ENCODE measurements at places on chromosomes 1 and 21.
A peak's percentile ranks its signal among the peaks of the same experiment; 100 is the strongest.

DNA sequence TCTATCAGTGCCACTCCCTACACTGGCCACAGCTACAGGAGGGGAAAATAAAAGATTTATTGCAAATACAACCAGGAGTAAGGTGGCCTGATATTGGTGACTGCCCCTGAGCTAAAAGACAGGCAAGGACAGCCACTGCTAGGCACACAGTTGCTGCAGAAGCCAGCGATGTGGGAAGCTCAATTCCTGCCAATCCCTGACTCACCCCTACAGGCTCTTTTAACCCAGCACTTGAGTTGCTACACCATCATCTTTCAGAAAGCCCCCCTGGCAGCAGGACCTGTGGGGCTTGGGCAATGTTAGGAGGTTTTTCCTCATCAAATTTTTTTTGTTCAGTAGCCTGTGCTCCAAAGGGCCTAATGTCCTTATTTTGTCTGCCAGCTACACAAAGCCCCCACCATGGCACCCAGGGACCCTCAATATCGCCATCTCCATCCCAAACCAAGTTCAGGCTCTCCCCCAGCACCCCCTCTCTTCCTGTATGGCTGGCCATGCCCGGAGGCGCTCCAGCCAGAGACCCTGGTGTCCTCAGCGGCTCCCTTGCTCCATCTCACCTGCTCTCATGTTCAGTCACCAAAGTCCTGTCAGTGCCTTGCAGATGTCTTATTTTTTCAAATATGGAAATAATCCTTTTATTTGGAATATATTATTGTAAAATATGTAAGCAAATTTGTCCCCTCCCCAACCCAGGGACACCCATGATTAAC lies 13.4 kb downstream of the CLEC20A start:
- no peak for DNase-seq

- DNase-seq, result no peak
These were observed 544.6 kb downstream of the NEGR1 start for GRCh38 chr1:71737768-71738167.

GRCh38 chr1:229507502-229507901 lies 639 bp downstream of the NUP133 start:
- no peak for DNase-seq

DNA sequence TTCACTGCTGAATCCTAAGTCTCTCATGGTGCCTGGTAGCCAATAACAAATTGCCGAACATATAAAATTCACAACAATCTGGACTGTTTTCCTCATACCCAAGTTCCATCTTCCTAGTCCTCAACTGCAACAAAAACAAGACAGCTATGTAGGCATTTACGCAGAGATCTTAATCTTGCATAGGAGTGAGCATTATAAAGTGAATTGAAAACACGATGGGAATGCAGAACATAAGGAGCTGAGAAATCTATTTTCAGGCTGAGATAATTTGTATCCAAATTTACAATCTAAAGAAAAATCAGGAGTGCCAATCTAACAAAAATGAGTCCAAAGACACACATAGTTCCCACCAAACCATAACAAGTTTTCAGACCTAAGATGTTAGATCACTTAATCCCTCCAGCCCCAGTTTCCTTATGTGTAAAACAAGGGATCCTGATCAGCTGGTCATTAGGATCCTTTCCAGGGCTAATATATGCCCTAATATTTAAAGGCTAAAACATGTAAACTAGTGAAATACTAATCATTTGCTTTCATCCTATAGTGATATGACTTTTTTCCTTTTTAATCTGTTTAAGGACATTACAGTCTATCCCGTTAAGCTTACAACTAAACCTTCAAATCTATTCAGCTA lies 1.9 kb downstream of the SLC16A1 start:
- DNase-seq, result no peak

- DNase-seq, result no peak
These were observed 18.1 kb downstream of the LHX4 start for GRCh38 chr1:180248176-180248575.

DNA sequence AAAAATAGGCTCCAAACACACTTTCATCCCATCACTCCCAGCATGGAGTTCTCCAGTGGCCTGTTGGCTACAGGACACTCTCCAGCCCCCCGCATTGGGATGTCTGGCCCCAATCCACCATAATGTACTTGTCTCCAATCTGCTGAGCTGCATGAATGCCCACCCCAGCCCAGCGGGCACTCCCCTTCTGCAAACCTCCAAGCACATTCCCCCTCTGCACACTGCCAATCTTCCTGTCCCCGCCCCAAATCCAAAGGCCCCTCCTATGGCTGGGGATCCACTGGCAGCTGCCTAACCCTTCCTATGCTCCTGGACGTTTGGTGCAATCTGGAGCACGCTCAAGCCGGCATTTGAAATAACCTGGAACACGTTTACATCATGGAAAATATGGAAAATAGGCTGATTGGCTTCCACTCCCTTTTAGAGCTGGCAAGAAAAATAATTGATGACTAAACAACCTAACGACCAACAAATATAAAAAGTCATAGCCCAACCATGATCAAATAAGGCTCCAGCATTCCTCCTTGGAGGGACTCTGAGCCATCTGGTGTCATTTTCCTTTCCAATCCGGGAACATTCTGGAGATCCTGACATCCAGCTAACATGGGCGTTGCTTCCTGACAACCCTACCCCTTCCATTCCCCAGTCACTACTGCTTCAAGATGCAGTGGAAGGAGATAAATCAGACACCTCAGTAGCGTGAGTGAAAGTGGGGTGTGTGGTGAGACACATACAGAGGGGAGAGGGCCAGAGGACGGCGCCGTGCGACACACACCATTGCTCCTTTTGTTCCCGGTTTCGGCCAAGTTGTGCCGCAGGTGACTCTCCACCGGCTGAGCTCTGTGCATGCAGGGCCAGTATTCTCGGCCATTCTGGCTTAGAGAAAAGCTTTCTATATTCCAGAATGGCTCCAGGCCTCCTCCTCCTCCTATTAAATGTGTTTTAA lies 41.6 kb downstream of the PDE9A start:
- no peak for DNase-seq

GRCh38 chr1:32122151-32122550 lies 14.3 kb downstream of the KPNA6 start:
- DNase-seq, result no peak

DNA sequence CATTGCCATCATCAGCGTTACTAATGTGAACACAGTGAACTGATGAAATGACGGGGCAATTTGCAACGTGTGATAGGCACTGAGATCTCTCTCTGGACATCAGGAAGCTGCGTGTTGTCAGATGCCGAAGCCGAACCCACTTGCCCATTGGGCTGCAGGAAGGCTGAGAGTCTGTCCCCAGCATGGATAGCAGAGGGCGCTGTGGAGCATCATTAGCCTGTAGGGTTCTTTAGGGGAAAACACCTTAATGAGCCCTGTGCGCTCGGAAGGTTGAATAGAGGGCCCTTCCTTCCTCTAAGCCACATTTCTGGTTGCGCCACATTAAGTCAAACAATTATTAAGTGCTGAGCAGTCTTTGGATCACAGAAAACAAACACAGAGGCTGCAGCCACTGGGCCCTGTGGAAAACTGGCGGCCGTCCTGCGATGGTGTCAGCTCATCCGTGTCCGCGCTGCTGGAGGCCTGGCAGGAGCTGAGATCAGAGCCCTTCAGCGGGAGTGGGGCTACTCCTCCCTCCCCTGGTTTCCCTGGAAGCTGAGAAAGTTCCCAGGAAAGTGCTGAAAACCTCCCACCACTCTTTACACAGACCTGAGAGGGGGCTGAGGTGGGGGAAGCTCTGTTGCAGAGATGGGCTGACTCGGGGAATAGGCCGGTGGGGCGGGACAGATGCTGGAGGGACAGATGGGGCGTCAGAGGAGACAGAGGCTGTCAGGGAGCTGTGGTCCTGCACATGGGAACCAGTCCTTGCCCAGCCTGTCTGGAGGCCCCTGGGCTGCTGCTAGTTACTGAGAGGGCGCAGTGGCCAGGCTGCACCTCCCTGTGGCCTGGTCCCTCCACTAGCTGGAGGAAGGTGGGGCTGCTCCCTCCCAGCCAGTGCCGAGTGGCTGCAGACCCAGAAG lies 12.7 kb downstream of the TFF2 start:
- peak; percentile 28 for DNase-seq

DNA sequence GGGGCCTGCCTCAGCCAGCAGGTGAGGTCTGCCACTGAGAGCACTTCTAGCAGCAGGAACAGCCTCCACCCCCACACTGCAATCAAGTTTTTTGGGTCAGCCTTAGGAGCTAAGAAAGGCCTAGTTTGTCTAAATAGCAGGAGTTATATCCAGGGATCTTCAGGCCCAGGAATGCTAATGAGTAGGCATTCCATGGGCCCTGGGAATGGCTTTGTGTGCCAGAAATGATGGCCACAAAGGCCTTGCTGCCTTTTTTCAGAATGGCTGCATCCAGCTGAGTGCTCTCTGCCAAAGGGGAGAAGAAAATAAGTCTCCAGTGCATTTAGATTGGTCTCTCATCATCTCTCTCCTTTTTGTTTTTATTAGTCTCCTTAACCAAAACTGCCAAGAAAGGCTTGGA lies 2.8 kb downstream of the MRTO4 start:
- peak; percentile 24 for DNase-seq

DNA sequence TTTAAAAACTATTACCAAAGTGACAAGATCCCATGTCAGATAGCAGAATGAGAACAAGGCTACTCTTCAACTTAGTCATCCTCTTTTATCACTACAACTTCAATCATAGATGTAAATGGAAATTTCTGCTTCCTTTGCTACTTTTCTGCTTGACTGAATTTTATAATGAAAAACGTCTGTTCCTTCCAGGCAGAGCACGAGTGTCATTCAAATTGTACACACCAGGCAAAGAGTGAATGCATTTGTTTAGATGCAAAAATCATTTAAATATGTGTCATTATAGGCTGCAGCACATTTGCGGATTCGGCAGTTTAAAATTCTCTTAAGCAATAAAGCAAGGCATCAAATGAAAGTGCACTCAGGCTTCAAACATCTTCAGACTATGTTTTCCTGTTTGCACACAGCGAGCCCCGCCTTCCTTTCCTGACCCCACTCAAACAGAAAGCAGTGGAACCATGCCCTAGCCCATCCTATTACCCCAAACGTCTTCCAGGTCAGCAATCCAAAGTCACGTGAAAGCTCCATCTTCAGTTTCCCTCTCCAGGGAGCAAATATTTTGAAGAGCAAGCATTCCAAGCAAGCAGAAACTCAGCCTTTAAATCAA lies 99.6 kb downstream of the APP start:
- peak; percentile 52 for DNase-seq

GRCh38 chr1:186848509-186849130 lies 19.9 kb downstream of the PLA2G4A start:
- no peak for DNase-seq

DNA sequence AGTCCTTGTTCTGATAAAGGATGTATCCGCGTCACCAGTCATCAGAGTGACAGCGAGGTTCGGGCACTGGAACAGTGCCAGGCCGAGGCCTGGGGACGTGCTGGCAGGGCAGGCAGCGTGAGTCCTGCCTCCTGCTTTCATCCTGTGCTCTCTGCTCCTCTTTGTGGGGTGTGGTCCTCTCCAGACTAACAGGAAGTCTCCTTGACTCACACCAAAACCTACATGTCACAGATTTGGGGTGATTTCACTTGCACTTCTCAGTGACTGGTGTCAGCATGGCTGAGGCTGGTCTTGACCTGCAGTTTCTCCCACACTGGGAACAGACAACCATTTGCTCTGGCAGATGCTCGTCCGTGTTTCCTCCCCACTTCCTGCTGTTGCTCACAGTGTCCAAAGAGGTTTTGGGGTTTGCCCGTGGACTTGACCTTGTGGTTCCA lies 8.8 kb upstream of the NLRP3 start:
- DNase-seq, result no peak

DNA sequence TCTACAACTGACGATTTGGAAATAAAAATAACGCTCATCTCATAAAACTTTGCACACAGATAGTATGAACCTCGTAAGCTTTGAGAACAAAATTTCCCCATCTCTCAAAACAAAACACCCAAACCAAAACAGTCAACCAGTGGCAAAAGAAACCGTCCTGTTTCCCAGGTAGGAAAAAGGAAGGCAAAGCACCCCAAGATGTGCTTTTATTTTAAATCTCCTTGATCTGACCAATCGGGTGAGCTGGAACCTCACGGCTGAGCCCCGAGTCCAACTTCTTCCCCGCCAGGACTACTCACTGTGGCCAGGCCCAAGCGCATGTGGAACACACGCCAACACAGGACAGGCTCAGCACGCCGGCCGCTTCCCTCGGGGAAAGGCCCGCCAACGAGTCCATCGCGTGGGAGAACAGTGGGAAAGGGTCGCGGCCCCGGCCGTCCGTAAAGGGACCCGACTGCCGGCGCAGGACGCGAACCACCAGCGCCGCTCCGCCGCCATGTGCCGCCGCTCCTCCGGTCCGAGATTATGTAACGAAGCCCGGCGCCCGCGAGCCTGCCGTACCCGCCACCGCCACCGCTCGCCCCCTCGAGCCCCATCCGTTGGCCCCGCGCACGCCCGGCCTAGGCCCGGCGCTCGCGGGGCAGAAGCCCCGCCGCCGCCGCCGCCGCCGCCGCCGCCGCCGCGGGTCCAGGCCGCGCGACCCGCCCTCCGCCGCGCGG lies 759 bp downstream of the AHCTF1 start:
- DNase-seq, result peak; percentile 69

- no peak for DNase-seq
These were observed 86.8 kb upstream of the ARHGAP29 start for GRCh38 chr1:94324178-94324544.

DNA sequence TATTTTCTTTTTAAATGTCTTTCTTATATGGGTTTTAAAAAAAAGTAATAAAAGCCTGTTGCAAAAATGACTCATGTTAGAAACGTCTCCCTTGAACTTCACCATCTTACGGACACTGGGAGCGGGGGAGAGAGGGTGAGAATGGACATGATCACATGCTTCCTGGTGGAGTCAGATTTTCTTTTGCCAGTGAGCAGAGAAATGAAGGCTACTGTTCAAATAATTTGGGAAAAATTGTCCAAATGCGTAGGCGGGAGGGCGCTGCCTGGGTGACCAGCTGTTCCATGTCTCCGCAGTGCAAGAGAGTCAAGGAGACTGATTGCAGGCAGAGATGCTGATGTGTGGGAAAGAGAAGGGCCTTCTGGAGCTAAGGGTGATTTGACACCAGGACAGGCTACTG lies 23.1 kb downstream of the EIF2D start:
- peak; percentile 88 for DNase-seq

- no peak for DNase-seq
These were observed 37.6 kb downstream of the PUM1 start for GRCh38 chr1:31027693-31028526.

DNA sequence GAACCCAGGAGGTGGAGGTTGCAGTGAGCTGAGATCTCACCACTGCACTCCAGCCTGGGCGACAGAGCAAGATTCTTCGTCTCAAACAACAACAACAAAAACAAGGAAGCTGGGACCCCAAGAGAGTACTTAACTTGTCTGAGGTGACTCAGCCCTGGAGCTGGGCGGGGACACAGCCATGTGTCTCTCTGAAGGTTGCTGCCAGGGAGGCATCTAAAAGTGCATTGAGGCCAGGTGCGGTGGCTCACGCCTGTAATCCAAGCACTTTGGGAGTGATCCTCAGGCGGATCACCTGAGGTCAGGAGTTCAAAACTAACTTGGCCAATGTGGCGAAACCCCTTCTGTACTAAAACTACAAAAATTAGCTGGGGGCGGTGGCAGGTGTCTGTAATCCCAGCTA lies 7.7 kb downstream of the IFI6 start:
- no peak for DNase-seq
